Endothelial cell of umbilical vein (primary cell): ENCODE measurements at places on chromosomes 4 and X. TPM values are rescaled to one million over a fixed set of nuclear protein-coding genes. Genes with fewer than 3 reads are reported as not detected.

- DNase-seq = no peak
These were observed 39.3 kb downstream of the GASK1B start for GRCh38 chr4:158133551-158133950.

GRCh38 chr4:173417833-173418232, 18.9 kb upstream of the SCRG1 start:
- DNase-seq = peak; percentile 60

- no peak for DNase-seq
These were observed 125.5 kb downstream of the OPHN1 start for GRCh38 chrX:68307769-68308168.

GRCh38 chrX:46686003-46686645, 72.8 kb downstream of the SLC9A7 start:
- DNase-seq = peak; percentile 41

DNA sequence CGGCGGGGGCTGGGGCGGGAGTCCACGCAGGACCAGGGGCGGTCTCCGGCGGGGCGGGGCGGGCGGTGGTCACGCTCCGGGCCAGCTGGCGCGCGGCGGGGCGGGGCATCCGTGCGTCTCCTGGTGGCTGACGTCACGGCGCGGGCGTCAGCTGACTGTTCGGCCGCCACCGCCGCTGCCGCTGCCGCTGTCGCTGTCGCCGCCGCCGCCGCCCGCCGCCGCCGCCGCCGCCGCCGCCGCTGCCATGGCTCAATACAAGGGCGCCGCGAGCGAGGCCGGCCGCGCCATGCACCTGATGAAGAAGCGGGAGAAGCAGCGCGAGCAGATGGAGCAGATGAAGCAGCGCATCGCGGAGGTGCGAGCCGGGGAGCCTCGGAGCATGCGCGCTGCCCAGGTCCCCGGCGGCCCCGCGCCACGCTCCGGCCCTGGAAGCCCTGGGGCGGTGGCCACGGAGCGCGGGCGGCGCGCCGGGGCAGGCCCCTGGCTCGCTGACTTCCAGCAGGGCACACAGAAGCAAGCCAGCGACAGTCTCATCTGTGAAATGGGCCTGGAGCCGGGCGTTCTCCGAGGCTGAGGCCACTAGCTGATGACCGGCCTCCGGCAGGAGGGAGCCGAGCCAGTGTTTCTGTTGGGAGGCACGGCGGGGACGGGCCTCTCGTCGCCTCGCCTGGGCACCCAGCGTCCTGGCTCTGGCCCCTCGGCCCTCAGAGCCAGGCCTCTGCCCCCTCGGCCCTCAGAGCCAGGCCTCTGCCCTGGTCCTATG, at the start of gene FAM50A:
TSS of gene FAM50A (plus strand) at position 150 of the 763 bp plus-strand sequence. CDS start at position 245, 95 bp downstream.
- peak; percentile 40 for DNase-seq

MID1IP1 gene
- total RNA-seq = 22.4 and 25.1 TPM in 2 replicates

VMA21 gene
- 34.2 and 40.9 TPM in 2 replicates for total RNA-seq

DNA sequence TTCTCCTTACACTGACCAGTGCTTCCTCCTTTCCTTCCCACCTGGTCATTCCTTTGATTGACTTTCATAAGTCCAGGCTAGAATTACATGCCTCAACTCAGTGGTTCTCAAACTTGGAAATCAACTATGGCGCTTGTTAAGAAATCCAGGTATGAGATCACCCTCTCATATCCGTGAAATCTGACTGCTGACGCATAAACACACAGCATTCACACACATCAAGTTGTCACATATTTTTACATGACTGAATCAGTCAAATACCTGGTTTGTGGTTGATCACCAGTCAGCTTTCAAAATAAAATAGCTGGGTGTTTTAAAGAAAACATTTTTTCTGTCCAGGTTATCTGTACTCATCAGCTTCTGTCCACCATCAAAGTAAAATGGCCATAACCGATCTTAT, 433.5 kb downstream of the AFF2 start:
- DNase-seq = no peak

GAGE12F gene
- not detected in 2 replicates for total RNA-seq

DNA sequence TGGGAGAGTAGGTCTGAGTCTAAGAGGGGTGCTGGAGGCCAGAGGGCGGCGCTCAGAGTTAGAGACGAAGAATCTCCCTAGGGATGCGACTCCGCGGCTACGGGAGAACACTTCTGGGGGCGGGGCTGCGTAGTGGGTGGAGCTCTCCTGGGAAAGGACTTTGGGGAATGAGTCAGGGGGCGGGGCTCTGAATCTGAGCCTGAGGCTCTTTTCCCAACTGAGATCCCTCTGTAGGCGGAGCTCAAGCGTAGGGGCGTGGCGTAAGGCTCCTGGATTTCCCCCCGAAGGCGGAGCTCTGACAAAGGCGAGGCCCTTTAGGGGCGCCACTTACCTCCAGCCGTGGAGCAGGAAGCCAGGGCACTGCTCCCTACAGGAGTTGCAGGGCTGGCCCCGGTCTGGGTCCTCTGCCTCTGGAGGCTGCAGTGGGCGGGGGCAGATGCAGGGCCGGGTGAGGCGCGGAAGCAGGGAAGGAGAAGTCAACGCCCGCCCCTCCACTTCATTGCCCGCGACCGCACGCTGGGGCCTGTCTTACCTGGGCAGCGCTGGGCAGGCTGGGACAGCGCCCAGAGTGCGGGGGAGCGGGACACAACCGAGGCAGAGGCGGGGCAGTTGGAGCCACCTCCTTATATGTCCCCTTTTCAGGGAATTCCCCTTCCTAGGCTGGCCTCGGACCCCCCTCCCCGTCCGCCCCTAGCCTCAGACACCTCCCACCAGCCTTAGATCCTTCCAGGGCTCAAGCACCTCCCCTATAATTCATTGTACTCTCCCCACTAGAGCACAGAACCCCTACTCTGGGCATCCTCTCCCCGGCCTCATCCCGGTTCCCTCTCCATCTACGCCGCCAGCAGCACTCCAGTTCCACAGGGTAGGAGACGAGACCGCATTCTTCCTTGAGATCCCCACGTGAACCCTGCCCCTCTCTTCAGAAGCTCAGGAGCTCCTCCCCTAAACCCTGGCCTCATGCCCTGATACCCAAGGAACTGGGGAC, 1.6 kb downstream of the PRICKLE3 start:
- DNase-seq = peak; percentile 87

MBNL3 gene
- 4.9 and 5.6 TPM in 2 replicates for total RNA-seq

GRCh38 chrX:13162772-13163410, 118.5 kb upstream of the FAM9C start:
- no peak for DNase-seq

- DNase-seq = peak; percentile 86
These were observed 13.7 kb upstream of the SCOC start for GRCh38 chr4:140359562-140360427.

- DNase-seq = no peak
These were observed 25.8 kb downstream of the WWC2 start for GRCh38 chr4:183124865-183125264.

DNA sequence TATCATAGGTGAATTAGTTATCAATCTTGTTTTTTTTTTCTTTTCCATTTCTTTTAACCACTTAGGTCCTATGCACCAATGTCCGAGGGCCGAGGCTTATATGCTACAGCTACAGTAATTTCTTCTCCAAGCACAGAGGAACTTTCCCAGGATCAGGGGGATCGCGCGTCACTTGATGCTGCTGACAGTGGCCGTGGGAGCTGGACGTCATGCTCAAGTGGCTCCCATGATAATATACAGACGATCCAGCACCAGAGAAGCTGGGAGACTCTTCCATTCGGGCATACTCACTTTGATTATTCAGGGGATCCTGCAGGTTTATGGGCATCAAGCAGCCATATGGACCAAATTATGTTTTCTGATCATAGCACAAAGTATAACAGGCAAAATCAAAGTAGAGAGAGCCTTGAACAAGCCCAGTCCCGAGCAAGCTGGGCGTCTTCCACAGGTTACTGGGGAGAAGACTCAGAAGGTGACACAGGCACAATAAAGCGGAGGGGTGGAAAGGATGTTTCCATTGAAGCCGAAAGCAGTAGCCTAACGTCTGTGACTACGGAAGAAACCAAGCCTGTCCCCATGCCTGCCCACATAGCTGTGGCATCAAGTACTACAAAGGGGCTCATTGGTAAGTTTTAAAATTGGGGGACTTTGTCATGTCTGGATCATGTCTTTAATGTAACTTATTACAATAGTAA, 250.7 kb downstream of the RAPGEF2 start:
- DNase-seq = no peak

DNA sequence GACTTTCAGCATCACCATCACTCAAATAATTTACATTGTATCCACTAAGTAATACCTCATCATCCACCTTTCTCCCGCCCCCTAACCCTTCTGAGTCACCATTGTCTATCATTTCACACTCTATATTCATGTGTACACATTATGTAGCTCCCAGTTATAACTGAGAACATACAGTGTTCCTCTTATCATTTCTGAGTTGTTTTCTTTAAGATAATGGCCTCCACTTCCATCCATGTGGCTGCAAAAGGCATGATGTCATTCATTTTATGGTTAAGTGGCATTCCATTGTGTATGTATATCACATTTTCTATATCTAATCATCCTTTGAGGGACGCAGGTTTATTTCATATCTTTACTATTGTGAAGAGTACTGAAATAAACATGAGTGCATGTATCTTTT, 14.6 kb upstream of the NDST4 start:
- DNase-seq = no peak

DNA sequence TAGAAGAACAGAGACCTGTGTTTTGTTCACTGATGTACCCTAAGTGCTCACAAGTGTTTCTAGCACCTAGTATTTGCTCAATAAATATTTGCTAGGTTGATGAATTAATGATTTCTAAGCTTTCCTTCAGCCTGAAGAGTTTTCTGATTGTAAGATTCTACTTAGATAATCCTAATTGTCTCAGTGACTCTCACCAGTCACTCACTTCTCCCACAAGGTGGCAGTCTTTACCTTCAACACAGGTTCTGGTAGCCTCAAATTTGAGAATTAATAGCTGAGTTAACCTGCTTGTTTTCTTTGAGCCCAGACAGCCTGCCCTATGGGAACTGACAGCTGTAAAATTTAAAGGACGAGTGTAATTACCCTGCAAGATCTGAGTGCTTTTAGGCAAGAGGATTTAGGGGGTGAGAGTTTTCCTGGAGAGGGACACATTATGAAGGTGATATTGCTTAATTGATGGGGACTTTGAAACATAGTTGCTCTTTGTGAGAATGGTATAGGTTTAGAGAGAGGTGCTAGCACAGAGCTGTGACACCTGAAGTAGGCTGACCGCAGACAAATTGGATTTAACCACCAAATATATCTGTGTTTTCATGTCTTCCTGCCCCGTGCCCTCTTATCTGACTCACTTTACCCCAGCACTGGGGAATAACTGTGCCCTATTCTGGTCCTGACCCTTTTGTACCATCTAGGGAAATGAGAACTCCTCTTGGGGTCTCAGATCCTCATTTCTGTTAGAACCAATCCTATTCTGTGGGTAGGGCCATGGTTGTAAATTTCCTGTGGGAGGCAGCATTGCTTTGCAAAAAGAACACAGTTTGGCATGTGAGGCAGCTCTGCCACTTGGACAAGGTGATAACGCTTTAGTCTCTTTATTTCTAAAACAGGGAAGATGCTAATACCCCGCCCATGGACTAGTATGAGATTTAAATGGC, 27.7 kb downstream of the CD38 start:
- peak; percentile 58 for DNase-seq

- peak; percentile 1 for DNase-seq
These were observed 30.8 kb upstream of the NDP start for GRCh38 chrX:44003975-44004374.

DNA sequence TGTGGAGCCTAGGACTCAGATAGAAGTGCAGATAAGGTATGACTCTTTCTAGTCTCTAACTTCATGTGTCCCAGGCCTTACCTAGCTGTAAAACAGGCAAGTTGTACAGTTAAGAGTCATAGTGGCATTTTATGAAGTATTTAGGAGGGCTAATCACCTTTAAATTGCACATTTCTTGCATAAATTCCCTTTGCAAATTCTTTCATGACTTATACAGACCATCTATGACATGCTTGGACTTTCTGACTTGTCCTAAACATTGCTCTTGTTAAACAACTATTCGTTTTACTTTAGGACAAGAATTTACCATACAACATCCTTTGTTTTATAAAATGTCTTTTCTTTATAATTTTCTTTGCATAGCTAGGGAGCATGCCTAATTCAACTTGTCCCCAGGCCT, 7.8 kb upstream of the RRAGB start:
- DNase-seq = no peak

CYSLTR1 gene
- not detected in 2 replicates for total RNA-seq

GRCh38 chr4:183495184-183495583, 9.7 kb upstream of the ING2 start:
- no peak for DNase-seq

BEND4 gene
- total RNA-seq = 0.07 and 0.27 TPM in 2 replicates

- DNase-seq = no peak
These were observed 150.5 kb upstream of the DDIT4L start for GRCh38 chr4:100340512-100341485.

DNA sequence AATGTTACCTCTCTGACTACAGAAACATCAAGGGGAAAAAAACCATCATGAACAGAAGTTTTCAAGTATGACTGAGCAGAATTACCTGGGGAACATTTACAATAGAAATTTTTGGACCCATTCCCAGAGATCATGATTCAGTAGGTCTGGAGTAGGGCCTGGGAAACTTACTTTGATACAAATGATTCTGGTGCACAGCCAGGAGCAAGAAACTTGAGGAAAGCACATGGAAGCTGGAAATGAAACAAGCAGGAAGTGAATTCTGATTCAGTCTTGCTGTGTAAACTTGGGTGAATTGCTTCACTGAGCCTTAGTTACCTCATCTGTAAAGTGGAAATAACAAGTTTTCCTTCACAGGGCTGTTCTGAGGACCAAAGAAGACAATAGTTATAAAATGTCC, 192.5 kb upstream of the TAPT1 start:
- DNase-seq = peak; percentile 96

PCYT1B gene
- 0.90 and 1.3 TPM in 2 replicates for total RNA-seq

DNA sequence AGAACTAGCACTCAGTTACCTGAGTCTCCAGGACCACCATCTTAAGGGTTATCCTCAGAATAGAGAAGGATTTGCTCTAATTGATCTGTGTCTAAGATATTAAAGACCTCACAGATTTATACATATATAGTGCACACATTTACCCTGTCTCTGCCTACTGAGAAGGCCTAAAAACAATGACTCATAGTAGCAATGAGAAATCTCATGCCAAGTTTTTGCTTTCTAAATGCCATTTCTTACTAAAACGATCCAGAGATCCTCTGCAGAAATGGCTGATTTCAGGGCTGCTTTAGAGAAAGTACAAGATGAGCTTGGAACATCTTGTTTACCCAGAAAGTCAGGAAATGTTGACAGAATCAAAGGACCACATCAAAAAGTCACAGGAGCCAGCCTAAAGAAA, 79.1 kb upstream of the INPP4B start:
- no peak for DNase-seq

- no peak for DNase-seq
These were observed 535.1 kb downstream of the FAT4 start for GRCh38 chr4:125849869-125850268.

- DNase-seq = no peak
These were observed 2.5 kb downstream of the HERC6 start for GRCh38 chr4:88381123-88381522.
